ENCODE measurements at places on chromosomes 1 and 21.

DNA sequence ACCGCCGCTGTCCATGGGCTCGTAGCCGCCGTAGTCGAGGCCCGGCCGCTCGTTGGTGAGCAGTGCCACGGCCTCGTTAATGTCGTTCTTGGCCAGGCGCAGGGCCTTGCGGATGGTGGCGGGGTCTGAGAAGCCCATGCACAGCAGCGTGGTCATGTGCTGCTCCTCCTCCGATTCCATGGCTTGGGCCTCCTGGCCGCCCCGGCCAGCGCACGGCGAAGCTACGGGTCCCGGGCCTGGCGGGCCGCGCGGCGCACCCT, 300 bp downstream of the USP24 start:
- DNase-seq = peak; percentile 62

DNA sequence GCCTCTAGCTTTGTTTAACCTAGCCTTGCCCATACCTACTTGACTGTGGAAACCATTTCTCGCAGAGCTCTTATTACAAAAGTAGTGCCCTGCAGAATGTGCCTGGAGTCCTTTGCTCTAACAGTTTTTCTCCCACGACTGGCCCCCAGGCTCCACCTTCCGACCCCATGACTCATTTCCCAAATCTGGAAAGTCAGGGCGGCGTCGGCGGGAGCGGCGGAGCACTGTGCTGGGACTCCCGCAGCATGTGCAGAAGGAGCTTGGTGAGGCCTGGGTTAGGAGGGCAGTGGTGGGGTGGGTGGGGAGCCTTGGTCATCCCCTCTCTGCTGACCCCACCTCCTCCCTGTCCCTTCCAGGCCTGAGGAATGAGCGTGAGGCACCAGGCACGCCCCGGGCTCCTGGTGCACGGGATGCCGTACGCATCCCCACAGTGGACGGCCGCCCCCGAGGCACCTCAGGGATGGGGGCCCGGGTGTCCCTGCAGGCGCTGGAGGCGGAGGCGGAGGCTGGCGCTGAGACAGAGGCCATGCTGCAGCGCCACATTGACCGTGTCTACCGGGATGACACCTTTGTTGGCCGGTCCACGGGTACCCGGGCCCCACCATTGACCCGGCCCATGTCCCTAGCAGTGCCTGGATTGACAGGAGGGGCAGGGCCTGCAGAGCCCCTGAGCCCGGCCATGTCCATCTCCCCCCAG, 47.5 kb downstream of the YARS1 start:
- DNase-seq = no peak

GRCh38 chr1:7703321-7704213, 67.5 kb upstream of the VAMP3 start:
- DNase-seq = no peak

DNA sequence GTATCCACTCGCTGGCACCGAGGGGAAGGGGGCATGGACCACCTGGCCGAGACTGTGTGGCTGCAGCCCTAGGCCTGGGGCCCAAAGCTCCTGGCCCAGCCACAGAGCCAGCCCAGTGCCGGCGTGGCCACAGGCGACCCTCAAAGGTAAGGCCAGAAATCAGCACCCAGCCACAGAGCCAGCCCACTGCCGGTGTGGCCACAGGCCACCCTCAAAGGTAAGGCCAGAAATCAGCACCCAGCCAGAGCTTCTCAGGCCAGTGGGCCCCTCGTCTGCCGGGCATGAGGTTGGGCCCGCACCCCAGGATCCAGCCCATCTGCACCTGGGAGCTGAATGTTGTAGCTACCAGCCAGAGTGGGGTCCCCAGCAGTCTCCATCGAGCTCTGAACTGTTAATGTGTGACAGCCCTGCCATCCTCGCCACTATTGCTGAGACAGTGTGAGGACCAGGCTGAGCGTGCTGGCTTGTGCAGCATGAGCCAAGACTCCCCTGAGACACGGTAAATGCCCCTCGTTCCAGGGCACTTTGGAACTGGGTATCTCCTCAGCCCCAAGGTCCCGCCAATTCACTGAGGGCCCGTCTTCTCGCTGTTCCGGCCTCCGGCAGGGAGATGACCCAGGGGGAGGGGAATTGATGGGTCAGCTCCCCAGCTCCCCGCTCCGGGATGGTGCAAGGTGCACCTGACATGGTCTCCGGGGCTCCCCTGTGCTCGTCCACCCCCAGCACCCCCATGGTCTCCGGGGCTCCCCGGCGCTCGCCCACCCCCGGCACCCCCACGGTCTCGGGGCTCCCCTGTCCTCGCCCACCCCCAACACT, 4.7 kb upstream of the FTCD start:
- no peak for DNase-seq

GRCh38 chr1:233299450-233299849, 3.9 kb upstream of the PCNX2 start:
- no peak for DNase-seq

GRCh38 chr1:234186037-234186688, 187.1 kb upstream of the COA6 start:
- DNase-seq = no peak

- no peak for DNase-seq
Observed at GRCh38 chr1:1420654-1421141, 378 bp downstream of the ANKRD65 start.

DNA sequence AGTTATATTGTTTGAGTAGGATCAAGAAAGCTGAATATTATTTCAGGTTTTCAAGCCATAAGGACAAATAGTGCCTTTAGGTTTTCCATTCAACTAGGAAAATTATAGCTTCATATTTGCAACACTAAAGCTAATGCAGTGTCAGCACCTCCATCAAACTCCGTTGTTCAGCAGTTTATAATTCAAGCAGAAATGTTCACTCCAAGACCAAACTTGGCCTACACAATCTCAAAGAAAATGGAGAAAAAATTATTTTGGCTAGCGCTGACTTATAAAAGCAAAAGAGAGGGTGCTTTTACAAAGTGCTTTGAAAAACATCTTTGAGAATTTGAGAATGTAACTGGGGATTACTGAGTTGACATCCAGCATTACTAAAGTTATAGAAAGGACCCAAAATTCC, 1.4 kb downstream of the SPAG17 start:
- no peak for DNase-seq

DNA sequence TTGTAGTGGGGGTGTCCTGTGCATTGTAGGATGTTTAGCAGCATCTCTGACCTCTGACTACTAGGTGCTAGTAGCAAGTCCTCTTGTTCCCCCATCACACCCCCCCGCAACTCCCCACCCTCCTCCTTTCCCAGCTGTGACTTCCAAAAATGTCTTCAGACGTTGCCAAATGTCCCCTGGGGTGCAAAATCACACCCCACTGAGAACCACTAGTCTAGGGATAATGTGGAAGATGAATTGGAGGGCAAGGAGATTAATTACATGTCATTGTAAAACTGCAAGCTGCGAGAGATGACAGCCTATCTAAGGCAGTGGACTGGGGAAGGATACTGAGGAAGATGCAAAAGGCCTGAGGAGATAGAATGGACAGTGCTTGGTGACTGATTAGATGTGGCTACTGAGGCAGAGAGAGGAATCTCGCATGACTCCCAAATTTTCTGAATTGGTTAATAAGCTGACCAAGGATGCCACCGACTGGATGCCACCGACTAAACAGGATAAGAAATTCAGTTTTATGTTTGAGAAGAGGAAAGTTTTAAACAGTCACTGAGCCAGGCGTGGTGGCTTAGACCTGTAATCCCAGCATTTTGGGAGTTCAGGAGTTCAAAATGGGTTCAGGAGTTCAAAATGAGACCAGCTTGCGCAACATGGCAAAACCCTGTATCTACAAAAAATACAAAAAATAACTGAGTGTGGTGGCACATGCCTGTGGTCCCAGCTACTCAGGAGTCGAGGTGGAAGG, 3.1 kb upstream of the JAK1 start:
- no peak for DNase-seq

GRCh38 chr1:7632176-7632575, 138.9 kb upstream of the VAMP3 start:
- DNase-seq = no peak

GRCh38 chr1:70517444-70517843, 106.4 kb downstream of the CTH start:
- DNase-seq = no peak

DNA sequence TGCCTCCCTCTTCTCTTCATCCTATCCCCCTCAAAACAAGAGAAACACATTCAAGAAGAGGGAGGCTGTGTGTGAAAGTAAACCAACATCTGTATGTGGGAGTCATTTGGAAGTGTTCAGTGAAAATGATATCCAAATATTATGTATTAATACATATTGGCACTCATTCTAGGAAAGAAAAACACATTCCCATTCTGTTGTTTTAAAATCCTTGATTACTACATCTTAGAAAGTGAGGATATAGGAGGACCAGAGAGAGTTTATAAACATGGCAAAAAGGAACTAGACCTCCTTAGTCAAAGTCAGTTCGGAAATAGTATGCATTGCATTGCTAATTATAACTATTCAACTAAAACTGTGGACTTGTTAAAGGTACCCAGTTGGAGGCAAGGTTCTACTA, 786.6 kb downstream of the ADGRL2 start:
- DNase-seq = no peak

GRCh38 chr1:115458426-115459114, 120.5 kb upstream of the NGF start:
- no peak for DNase-seq

DNA sequence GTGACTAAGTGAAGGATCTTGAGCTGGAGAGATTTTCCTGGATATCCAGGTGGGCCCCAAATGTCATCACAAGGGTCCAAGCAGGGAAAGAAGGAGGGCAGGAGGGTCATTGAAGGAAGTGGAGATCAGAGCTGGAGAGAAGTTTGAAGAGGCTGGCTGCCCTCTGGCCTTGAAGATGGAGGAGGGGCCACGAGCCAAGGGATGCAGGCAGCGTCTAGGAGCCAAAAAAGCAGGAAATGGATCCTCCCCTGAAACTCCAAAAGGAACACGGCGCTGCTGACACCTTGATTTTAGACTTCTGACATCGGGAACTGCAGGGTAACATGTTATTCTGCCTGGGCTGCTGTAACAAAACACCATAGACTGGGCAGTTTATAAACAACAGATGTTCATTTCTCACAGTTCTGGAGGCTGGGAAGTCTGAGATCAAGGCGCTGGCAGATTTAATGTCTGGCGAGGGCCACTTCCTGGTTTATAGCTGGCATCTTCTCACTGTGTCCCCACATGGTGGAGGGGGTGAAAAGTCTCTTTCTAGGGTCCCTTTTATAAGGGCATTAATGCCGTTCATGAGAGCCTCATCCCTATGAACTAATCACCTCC, 28.8 kb upstream of the ZBTB21 start:
- no peak for DNase-seq

DNA sequence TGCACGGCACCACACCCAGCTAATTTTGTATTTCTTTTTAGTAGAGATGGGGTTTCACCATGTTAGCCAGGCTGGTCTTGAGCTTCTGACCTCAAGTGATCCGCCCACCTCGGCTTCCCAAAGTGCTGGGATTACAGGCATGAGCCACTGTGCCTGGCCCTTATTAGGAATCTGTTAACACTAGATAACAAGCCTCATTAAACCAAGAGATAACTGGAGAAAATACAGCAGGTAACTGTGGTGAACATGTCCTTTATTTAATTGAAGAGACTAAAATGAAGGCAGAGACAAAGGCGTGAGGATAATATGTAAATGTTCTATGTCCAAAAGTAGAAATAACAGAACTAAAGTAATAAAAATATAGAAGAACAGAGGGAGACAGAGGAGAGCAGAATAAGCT, 71.8 kb upstream of the DNAJC6 start:
- DNase-seq = no peak

GRCh38 chr1:11967028-11967547, 13.2 kb upstream of the MFN2 start:
- DNase-seq = no peak

DNA sequence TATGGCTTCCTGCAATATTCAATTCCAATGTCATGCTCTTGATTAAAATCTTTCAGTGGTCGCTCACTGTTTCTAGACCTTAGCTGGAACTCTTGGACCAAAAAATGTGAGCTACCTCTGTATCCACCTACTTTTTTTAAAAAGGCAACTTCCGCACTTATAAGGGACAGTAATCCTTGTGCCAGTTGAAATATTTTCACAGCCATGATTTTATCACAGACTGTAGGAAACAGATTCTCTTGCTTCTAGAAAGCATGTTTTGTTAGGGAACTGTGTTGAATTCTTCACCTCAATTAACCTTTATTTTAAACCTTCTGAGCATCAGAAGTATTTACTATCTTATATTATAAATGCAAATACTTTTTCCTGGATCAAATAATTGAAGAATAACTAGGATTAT, 296.0 kb upstream of the ST6GALNAC5 start:
- no peak for DNase-seq

- no peak for DNase-seq
Observed at GRCh38 chr21:34582506-34583150, 32.3 kb downstream of the RCAN1 start.

GRCh38 chr1:207822124-207822601, 70.3 kb downstream of the CD46 start:
- DNase-seq = no peak

- no peak for DNase-seq
Observed at GRCh38 chr21:44357064-44357837, 3.8 kb downstream of the TRPM2 start.

GRCh38 chr1:20385630-20386029, 95.0 kb downstream of the VWA5B1 start:
- DNase-seq = no peak

- no peak for DNase-seq
Observed at GRCh38 chr1:211126622-211127021, 7.3 kb downstream of the KCNH1 start.

DNA sequence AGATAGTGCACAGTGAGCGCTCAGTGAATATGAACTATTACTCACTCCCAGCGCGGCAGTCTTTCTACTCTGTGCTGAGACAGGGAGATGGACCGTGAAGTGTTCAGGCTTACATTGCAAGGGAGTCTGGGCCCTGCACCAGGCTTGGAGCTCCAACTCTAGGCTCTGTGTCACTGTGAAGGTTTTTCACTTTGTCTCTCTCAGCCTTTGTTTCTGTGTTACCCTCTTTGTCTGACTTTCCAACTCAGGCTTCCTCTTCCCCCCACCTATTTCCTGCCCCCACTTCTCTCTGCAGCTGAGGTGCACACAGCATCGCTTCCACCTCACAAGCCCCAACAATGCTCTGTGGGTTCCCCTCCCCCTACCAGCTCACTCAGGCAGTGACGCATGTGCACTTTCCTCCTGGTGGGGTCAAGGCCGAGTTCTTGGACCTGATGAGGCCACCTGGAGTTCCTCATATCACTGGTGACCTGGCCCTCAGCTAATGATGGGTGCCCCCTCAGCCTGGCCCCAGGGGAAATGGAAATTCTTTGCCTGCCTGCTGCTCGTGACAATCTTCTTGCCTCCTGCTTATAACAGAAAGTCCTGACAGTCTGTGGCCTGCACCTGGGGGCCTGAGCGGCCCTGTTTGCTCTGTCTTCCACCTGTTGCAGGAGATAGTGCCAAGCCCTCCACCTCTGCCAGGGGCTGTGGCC, 1.1 kb upstream of the LCK start:
- DNase-seq = no peak

Data from NCI-H774 (cell line).